ENCODE measurements at places on chromosomes 6 and 20.

- no peak for DNase-seq
Observed at GRCh38 chr6:72216222-72217068, 330.1 kb downstream of the RIMS1 start.

DNA sequence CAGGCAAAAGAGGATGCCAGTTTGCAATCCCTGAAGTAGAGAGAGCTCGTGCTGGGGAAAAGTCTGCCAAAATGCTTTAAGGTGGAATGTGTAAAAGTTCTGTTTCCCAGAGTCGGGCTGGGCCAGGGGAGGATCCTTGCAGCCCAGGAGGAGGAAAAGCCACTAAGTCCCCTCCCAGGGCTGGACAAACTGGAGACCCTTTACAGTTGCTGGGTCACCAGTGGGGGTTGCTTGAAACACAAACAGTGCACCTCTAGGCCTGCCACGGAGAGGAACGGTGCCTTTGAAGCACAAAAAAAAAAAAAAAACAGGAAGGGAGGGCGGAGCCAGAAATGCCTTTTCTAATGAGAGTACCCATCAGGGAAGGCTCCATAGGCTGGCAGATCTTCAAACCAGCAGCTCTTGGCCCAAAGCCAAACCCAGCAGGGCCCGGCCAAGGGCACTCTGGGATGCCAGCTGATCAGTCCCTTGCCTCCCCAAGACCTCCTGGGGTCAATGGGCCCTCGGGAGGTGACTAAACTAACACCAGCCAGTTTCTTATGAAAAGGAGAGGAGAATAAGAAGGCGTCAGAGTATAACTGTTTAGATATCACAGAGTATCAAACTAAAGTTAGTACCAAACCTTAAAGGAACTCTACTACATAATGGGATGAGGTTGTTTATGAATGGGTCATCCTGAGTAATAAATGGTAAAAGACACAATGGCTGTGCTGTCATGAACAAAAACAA is 23.7 kb downstream of the HLA-A start:
- DNase-seq = peak; percentile 95

DNA sequence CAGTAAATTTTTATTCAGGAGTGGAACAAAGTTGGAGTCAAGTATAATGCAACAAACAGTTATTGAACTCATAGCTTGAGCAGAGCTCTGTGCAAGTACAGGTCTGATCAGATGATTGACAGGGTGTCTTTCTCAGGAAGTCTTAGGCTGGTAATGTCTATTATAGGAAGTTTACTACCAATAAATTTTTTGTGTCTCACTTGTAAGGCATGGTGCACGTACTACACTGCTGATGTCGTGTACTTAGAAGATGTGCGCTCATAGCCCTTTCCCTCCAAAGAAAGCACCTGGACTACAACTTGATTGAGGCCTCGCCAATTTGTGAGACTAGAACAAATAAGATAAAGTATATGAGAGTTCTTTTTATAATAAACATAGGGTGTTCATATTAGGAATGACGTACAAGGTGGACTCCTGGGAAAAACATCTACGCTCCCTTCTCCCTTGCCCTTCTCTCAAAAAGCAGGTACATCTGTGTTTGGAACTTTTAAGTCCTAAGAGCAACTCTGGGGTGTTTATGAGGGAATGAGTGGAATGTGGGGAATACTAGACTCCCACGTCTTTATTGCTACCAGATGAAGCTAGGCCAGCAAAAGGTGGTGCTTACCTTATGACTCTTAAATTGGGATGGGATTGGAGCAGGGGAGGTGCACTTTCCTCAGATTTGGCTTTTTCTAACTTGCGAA is 1.5 kb downstream of the NDUFAF5 start:
- DNase-seq = no peak

DNA sequence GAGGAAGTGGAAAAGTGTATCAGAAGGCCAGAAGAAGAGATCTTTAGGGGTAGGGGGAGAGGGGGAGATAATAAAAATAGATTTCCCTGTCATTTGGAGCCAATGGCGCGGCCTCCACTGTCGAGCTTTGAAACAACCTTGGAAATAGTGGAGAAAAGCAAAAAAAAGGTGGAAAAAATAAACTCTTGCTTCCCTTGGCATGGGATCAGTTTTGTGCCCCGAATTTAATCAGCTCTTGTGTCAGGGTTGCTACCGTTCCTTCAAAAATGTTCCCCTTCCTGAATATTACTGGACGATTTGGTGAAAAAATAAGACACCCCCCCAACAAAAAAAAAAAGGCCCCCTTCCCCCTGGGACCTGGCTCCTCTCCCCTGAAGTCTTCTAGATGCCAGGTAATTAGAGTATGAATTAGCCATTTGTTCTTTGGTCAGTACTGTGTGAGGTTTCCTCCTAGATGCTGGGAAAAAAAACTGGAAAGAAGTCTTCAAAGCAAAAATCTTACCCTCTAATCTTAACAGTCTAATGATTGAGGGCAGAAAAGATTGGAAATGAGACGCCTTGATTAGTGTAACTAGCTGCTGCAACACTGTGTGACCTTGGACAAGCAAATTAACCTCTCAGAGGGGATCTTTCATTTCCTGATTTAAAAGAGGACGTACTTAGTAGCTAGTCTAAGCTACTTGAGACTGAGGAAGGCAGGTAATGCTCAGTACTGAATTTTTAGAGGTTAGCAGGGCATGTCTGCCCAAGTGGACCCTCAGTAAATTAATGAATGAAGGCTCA is 872 bp upstream of the RBM39 start:
- DNase-seq = no peak

GRCh38 chr6:157649311-157650260 is 173.5 kb upstream of the SNX9 start:
- DNase-seq = no peak

DNA sequence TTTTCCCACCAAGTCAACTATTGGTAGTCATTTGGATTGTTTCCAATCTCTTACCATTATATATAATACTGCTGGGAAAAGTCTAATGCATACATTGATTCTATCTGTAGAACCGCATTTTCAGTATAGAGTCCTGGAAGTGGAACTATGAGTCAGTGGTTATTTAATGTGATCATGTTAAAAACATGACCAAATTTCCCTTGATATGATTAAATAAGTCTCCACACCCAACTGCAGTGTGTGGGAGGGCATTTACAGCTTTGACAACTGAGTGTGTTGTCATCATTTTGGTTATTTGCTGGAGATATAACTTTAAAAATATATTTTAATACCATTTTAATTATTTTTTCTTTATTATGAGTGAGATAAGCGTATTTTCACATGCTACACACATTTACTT is 1027.6 kb downstream of the EYS start:
- no peak for DNase-seq

DNA sequence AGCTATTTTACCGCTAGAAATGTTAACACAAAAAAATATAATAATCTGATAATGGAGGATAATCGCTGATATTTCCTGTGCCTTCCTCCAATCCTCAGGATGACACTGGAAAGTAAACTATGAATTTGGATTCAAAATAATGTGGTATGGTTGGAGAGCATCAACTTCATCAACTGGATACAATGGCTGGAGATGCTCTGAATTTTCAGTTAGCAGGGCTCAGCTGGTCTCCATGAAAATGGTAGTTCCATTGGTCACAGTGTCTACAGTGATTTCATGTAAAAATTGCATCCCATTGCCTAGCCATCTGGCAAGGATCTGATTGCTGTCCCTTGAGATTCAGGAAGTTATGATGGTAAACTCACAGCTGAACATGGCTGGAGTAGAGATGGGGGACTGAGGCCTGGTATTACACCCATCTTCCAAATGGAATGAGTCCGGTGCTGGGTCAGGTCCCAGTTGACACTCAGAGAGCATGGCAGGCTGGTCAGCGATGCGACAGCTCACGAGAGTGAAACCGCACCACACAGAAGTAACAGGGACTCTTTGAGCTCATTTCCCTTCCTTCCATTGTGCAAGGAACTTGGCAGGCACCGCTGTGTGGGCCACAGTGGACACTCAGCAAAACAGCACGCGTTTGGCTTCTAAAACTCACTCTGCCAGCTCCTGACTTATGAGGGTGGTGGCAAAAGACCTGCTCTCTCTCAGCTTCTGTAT is 142.4 kb upstream of the TNFAIP3 start:
- DNase-seq = peak; percentile 88

DNA sequence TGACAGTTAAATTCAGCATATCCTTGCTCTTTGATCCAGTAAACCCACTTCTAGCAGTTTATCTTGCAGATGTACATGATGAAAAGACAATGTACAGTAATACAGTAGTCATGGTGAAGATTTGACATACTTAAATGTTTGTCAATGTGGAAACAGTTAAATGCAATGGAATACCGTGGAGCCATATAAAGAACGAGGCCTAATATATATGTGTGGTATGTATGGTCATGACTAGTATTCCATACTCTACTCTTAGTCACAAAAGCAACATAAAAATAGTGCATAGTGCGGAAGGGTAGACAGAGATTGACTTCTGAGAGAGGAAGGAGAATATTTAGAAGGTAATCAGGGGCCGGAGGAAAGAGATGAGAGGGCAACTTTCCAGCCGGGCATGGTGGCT is 70.7 kb upstream of the ARMC2 start:
- DNase-seq = no peak

GRCh38 chr20:9160757-9161156 is 91.9 kb downstream of the PLCB4 start:
- no peak for DNase-seq

Measured in lower leg skin (tissue), 4 donors.